ENCODE measurements at places on chromosomes 12 and 14.

DNA sequence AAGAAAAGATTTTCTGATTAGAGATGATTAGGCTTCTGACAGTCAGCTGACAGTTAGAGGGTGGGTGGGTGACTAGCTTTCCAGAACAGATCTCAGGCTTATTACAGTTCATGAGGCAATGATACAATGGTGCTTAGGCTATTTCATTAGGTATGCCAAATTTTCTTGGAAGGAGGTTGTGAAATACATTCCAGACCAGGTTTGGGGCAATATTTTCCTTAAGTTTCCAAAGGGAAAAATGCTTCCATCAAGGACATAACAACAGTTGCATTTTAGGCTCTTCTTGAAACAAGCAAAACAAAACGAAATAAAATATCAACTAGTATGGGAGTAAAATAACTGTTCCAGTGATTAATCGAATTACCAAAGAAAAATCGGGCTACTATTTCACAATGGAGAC, 59.3 kb upstream of the CNTN1 start:
- no peak for DNase-seq

DNA sequence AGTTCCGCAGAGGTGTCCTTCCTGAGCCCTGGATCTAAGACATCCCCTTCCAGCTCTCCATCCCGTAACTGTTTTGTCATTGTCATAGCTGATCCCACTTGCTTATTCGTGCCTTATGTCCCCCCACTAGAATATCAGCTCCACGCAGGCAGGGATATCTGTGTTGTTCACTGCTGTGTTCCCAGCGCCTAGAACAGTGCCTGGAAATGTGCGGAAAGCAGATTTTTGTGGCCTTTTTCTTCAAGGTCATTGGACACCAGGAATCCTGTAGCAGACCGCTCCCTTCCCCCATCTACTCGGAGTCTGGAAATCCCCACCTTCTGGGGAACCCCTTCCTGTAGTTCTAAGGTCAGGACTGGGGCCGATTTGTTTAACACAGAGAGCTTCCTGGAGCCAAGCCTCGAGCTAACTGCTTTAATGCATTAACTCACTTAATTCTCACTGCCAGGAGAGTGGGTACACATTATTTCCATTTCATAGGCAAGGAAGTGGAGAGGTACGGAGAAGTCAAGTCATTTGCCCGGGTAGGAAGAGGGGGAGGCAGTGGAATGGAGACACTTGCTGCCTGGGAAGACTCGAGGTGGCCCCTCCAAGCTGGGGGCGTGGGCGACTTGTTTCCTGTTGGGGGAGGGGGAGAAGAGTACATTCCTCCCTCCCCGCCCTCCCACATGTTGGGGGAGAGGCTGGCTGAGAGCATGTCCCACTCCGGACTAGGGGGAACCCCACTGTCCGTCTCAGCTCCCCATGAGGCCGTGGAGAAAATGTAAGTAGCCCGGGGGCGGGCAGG, 1.2 kb upstream of the SH2B3 start:
- DNase-seq: peak; percentile 54

GRCh38 chr12:9707356-9707755, 25.5 kb downstream of the CLECL1 start:
- DNase-seq: no peak

GRCh38 chr14:76591266-76591665, 170.0 kb upstream of the VASH1 start:
- no peak for DNase-seq

DNA sequence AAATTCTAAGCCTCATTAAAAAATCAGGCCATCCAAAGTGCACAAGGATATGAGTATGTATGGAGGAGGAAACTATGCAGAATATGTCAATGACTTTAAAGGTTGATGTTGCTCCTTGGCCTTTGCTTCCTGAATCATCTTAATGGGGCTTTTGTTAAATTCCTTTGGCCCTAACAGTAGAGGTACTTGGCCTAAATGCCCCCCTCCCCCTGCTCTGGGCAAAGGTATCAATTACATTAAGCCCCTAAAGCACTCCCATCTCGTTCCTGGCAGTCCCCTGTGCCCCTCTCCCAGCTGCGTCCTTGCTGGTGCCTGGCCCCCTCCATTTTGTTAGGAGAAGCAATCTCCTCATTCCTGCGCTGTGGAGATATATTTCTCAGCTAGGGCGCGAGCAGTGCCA, 4.8 kb downstream of the COPZ1 start:
- DNase-seq: no peak

- DNase-seq: peak; percentile 97
Observed at GRCh38 chr14:32372154-32372553, 43.1 kb downstream of the AKAP6 start.

DNA sequence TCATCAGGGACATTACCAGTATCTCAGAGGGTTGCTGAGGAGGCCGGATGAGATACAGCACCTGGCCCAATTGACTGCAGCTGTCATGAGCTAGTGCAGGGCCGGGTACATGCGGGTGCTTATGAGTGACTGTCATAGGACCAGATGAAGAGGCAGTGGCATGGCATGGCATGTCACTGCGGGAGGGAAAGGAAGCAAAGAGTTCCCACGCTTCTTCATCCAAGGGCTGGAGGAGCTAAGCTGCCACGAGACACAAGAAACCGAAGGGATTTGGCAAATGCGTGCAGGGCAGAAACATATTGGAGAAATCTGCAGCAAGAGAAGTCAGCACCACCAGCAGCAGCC, 10.7 kb upstream of the GPX2 start:
- DNase-seq: no peak

GRCh38 chr14:90553921-90554336, 157.1 kb downstream of the CALM1 start:
- no peak for DNase-seq

DNA sequence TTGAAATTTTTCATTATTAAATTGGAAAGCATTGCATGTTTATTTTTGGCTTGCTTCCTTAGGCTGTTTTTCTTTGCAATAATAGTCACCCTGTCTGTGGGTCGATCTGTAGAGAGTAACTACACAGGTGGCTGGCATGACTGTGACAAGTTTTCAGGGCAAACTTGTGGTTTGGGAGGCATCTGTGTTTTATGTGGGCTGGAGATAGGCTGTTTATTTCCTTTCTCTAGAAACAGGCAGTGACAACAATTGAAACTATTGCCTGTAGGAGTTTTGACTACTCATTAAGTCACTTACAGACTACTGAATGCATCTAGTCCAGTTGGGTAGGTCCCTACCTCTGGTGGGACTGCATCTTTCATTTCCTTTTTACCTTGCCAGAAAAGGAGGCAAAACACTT, 155.6 kb downstream of the DYRK2 start:
- no peak for DNase-seq

GRCh38 chr12:126663304-126664094, 1598.3 kb downstream of the AACS start:
- DNase-seq: peak; percentile 4

GRCh38 chr14:101878822-101879528, 85.4 kb upstream of the DYNC1H1 start:
- no peak for DNase-seq

- no peak for DNase-seq
Observed at GRCh38 chr12:14612250-14612649, 44.6 kb upstream of the PLBD1 start.

GRCh38 chr12:124829008-124829707, 34.5 kb downstream of the SCARB1 start:
- DNase-seq: peak; percentile 91

- peak; percentile 54 for DNase-seq
Observed at GRCh38 chr12:20063116-20063515, 305.2 kb upstream of the PDE3A start.

- no peak for DNase-seq
Observed at GRCh38 chr12:49934505-49934904, 16.0 kb upstream of the AQP2 start.

DNA sequence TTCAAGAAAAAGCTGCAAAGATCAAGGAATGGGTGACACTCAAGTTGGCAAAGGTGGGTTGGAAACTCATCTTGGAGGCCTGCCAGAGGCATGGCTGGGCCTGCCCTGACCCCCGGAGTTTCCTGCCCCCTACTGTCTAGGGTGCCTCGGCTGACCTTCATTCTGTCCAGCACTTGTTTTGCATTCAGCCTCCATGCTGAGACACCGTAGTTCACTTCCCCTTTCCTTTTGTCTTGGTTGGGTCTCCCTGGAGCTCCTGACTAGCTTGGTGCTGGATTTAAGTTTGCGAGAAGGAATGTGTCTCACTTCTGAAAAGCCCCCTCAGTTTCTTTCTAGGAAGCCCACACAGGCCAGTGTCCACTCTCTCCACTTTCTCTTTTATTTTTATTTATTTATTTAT, 26.5 kb downstream of the PLEKHH1 start:
- DNase-seq: no peak

DNA sequence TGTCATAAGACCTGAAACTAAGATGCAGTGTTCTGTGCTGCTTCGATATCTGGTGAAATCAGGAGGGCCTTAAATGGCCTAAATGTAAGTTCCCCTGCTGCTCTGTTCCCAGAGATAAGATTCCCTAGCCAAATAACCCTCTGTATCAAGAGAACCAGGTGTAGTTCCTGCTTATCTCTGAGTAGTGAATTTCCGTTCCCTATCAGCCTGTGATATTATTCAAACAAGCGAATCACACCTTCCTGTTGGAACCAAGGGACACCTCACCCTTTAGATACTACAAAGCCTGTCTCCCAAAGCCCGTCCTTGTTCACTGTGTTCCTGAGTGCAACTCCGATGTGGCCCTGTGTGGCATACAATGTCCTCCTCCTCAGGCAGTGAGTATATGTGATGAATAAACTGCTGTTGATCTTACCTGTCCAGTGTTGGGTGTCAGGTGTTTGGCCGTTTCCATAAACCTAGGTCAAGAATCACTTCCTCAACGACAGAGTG, 52.2 kb upstream of the COCH start:
- DNase-seq: no peak

DNA sequence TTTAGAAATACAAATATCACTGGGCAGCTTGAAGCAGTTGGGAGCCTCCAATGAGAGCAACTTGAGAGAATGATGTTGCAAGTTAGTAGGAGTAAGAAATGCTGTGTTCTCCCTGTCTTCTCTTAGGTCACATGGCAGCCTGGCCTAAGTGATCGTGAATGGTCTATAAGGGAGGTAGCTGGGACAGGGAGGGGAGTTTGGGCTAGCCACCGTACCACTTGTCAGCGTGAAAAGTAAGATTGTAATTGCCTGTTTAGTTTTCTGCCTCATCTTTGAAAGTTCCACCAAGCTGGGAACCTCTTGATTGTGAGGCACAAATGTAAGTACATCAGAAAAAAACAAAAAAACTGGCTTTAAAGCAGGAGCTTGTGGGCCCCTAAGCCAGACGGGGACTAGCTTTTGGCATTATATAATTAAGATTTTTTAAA, 36.4 kb downstream of the MDM2 start:
- no peak for DNase-seq

GRCh38 chr14:105774001-105774400, 247.6 kb downstream of the TMEM121 start:
- no peak for DNase-seq

DNA sequence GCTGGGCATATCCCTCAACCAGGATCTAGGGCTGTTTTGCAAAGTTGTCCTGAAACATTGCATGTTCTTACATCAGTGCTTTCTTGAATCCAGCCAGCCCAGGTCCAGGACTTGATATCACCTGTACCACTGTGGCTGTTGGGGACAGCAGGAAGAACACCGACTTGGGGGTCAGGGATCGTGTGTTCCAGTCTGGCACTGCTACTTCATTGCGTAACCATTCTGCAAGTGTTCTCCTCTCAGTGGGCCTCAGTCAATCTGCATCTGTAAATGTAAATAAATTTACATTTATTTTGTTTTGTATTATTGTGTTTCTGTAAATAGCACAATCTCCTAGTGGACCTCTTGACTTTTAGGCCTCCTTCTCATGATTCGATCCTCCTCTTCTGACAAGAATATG, 167.3 kb downstream of the SUDS3 start:
- DNase-seq: no peak

- DNase-seq: no peak
Observed at GRCh38 chr14:69877492-69877891, 1.7 kb upstream of the SMOC1 start.

GRCh38 chr12:27343255-27344000, 10.8 kb downstream of the BMAL2 start:
- DNase-seq: peak; percentile 96

DNA sequence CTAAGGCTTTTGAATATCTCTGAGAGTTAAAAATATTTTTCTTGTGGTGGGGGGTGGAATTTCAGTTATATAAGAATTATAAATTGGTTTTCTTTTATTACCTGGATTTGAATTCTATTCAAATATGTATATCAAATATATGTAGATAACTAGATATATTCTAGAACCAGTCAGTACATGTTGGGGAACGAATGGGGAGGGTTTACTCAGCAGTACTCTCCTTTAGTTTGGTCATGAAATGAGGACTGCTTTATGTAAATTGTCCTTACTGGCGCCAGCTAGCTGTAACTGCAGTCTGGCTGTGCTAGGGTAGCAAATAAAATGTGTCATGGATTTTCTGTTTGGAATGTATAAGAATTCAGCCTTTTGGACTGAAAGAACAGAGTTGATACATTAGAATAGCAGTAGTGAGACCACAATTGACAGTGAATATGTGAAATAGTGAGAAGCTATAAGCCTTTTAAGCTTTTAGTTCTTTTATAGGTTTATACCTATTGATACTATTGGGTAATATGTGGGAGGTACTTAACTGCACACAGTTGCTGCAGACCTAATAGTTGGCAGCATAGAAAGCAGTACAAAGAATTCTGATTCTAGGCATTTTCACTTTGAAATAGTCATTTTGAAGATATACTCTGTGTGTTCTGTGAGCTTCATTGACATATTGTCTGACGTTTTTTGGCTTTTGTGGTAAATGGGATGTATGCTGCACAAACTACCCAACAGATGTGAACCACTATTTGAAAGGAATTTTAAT, 29.0 kb downstream of the ATF7IP start:
- DNase-seq: peak; percentile 85

DNA sequence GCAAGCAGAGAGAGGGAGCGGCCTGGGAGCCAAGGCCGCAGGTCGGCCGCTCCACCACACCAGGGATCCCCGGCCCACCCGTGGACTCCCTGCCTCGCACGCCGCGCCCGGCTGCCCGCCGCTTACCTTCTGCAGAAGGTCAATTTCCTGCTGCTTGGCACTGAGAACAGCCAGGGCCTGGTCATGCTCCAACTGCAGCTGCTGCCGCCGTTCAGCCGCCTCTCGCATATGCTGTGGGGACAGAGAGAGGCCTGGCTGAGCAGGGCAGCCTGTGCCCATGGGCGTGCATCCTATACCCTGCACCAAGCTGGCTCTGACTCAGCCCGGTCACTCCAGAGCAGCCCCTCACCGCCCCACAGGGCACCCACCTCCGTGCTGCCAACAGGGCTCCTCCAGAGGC, 141.1 kb downstream of the PIWIL1 start:
- DNase-seq: no peak

DNA sequence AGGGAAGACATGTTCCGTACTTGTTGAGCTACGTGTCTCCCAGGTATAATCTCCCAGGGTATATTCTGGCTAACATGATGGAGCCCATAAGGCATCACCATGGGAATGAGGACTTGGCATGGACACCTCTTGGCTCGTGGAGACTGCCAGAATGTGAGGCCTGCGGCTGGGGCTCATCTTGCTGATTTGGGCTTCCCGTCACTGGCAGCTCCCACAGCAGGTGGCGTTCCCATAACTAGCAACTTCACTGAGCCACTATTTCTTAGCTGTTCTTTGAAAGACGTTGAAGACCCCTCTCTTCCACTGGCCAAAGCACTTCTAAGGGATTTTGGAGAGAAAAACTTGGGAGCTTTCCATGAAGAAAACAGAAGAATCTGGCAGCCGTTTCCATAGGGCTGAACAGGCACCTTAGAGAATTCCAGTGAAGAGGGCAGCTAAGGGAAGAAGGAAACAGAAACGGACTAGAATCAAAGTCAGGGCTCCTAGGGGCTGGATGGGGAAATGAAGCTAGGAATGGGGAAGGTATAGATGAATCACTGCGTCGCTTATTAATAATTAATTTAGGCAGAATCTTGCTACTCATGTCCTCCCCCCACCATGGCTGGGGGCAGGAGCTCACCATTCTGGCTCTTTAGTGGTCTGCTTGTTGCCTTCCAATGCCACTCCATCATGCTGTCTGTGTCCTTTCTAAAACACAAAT, 39.7 kb upstream of the FOS start:
- DNase-seq: no peak
